ENCODE measurements at places on chromosomes 3 and 15.

DNA sequence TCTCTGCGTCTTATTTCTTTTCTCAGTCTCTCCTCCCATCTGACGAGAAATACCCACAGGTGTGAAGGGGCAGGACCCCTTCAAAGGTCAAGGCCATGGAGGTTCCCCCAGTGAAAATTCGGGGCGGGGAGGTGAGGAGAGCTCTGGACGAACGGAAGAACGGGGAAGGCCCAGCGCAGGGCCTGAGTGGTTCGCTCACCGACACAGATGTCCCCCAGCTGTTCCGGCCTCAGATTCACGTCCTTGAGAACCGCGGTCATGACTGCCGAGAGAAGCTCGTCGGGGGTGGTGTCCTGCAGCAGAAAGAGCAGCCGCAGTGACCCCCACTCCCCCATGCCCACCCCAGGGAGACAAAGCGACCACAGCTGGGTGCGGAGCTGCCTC lies 542 bp downstream of the ACAA1 start:
- DNase-seq = no peak

- peak; percentile 96 for DNase-seq
These were observed 25.9 kb downstream of the CEMIP start for GRCh38 chr15:80804970-80805495.

DNA sequence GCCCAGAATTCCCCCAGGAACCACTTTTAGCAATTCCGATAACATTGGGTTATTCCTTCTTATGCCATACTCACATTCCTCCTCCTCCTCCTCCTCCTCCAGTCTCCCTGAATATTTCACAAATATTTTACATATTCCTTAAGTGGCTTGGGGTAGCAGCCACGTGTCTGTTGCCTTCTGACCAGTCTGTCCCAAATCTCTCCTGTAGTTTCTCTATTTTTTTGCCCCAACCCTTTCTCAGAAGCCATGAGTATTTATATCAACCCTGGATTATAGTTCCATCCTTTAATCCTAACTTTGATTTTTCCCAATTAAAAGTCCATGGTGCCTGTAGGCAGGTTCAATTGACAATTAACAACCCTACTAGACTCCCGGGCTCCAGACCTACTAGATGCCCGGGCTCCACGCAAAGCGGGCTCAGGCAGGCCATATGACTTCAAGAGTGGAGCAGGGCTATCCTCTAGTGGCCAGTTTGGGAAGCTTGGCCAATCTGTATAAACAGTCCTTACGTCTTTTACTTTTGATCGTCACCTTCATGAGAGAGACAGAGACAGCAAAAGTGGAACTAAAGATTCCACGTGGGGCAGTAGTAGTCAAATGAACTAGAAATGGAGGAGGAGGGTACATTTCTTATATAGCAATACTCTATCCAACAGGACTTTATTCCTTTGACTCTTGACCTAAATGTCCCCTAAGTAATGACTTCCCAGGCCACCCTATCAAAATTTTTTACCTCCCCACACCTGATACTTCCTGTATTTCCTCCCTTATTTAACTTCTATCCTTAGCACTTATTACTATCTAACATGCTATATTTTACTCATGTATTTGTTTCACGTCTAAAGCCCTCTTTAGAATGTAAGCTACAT lies 69.7 kb downstream of the USF3 start:
- DNase-seq = peak; percentile 52

- no peak for DNase-seq
These were observed 1.3 kb downstream of the SMCO1 start for GRCh38 chr3:196513697-196514349.

GRCh38 chr15:99409097-99409473 lies 156.7 kb upstream of the MEF2A start:
- DNase-seq = peak; percentile 23

DNA sequence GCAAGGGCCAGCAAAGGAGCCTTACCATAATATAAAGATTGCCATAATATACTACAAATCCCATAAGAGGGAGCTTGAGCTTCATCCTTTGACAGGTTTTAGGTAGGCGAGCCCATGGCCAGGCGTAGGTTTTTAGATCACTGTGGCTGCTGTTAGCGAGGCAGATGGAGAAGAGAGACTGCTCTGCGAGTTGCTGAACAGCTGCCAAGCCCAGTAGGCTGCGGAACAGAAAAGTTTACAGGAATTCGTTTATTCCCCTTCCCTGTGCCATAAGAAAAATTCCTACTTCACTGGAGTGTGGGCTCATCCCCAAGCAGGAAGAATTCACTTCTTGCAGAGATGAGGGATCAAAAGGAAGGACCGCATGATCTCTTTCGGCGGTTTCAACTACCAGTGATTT lies 30.5 kb downstream of the TMED3 start:
- no peak for DNase-seq

DNA sequence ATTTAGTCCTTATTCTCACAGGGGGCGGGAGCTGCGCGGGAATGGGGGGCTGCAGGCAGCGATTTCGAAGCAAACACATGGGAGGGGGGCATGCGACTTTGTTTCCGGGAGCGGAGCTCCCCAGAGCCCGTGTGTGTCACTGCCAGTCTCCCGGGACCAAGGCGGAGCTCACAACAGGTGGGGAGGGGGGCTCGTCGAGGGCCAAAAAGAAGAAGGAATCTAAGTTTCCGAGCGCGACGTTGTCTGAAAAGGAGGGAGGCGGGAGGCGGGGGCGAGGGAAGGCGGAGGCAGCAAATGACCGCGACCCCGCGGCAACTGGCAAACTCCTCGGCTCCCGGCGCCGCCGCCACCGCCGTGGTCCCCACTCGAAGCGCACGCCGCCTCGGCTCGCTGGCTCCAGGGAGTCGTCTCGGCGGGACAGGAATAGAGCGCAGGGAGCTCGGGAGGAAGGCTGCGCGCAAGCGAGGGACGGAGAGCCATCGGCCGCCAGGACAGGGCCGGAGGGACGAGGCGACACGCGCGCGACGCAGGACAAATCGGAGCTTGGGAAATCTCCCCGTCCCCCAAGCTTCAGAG lies 1.4 kb downstream of the FOXP1 start:
- DNase-seq = peak; percentile 64

DNA sequence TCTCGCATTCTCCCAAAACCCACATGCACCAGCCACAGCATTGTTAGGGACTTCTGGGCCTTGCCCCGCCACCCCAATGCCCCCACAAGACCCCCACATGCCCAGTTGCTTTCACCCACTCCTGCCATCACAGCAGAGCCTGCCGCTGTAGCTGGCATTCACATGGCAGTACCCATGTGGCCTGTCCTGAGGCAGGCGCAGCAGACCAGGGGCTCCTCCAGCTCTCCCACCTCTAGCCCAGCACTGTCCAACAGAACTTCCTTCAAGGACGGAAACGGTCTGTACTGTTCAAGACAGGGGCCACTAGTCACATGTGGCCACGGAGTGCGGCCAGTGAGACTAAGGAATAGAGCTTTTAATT lies 32.5 kb downstream of the ANP32A start:
- DNase-seq = no peak

DNA sequence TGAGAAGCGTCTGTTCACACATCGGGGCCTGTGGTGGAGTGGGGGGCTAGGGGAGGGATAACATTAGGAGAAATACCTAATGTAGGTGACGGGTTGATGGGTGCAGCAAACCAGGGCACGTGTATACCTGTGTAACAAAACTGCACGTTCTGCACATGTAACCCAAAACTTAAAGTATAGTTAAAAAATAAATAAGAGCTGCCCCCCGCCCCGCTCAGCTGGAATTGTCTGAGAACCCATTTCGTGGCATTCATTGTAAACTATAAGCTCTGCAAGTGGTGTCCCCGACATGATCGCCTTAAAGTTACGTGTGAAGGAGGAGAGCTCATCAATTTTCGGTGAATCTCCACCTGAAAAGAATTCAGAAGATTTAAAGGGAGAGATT lies 7.3 kb upstream of the LIPH start:
- DNase-seq = no peak

DNA sequence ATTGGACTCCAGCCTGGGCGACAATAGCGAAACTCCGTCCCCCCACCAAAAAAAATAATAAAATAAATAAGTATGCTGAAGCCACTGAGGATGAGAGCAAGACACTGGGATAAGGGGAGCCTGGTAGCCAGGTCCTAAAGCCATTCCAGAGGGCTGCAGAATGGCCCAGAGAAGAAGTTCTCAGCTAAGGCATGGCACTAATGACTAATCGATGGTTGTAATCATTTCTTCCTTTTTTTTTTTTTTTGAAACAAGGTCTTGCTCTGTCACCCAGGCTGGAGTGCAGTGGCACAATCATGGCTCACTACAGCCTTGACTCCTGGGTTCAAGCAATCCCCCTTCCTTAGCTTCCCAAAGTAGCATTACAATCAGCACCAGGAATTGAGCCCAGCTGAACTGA lies 25.6 kb upstream of the ZNF774 start:
- DNase-seq = no peak

DNA sequence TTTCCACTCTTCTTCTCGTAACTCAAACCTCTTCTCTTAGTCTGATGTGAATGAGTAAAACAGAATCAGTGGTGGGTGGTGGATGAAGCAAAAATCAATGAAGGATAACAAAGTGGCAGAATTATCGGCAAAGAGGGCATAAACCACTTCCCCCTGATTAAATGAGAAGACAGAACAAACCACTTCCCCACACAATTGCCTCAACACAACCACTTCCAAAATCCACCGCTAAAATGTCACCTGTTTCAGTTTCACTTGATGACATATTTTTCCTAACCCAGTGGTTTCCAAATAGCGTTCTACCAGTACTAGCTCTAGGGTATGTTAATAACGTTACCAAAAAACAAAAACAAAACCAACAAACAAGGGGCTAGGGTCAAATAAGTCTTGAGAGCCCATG lies 478.7 kb upstream of the WNT5A start:
- no peak for DNase-seq

DNA sequence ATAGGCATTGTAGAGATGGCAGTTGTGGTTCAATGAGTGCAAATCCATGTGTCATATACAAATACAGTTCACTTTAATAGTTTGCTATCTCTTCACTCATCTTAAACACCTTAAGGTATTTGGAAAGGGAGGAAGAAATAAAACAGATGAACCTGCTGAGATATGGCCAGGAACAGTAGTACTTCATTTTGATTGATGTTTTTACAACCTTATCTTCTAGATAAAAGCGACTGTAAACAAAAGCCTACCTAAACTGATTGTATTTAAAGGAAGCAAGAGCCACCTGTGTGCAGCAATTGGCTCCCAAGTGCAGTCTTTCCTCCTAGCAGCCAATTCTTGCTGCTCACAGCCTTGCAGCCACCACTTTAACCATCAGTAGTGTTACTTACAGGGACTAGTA lies 217.7 kb downstream of the CDIN1 start:
- DNase-seq = no peak

DNA sequence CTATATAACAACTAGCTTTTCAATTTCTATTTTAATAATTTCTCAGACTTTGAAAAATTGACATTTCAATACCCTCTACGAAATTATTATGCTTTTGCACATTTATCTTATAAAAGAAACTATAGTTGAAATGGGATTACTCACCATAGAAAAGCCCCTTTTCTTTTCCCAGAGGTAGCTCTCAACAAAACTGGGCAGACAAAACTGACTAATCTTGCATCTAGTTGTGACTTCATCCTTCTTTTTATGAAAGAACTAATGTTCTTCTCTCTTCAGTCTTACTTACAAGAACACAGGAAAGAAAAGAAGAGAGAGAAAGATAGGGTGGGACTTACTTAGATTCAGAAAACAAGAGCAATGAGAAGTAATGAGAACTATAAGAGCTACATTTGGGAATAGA lies 61.0 kb downstream of the GPR160 start:
- no peak for DNase-seq

DNA sequence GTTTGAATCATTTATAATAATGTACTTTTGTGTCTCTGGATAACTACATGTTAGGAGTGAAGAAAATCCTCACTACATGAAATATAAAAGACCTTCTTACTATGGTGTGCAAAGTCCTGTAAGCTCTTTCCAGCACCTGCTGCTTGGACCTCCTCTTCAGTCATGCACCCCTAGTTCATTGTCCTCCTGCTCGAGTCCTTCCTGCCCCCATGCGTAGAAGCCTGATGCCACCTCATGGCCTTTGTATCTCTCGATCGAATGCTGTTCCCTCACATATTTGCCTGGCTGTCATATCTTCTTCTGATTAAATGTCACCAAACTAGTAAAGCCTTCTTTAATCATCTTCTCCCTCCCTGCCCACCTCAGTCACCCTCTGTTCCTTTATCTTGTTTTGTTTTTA lies 49.9 kb upstream of the SUCLG2 start:
- no peak for DNase-seq

DNA sequence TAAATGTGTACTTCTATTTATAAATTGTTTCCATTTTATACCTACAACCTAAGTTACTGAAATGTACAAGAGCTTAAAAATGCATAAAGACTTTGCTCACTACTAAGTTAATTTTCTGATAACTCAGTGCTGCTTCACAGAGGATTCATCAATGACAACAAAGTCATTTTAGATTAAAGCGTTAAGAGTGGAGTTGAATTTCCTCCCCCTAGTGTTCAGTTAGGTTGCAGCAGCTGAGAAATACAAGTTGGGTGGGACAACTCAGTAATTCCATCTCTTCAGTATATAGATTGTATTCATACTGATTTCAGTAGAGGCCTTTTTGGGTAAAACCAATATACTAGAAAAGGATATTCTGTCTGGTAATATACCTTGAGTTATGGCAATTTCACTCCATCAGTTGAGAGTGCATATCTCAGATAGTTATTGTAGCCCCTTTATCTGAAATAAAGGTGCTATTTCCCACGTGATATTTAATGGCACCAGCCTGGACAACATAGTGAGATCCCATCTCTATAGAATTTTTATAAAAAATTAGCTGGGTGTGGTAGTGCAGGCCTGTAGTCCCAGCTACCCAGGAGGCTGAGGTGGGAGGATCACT lies 6.9 kb upstream of the RPL35A start:
- peak; percentile 55 for DNase-seq

GRCh38 chr3:194203482-194204041 lies 67.6 kb downstream of the HES1 start:
- no peak for DNase-seq

DNA sequence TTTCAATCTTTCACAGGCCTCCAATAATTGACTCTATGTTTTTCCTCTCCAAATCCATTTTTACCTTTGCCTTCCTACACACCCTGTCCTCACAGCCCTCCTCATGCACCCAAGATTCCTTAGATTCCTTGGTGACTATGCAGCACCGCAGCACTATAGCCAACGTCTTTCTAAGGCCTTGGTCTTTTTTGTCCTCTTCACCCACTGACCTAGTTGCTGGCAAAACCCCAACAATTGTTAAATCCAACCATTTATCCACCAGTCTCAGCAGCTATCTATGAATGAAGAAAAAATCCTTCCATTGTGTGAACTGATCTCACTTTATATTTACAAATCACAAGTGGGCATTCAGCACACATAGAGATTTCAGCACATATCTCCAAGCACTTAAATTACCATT lies 203.9 kb downstream of the VGLL3 start:
- DNase-seq = no peak

GRCh38 chr3:138461896-138462295 lies 27.5 kb downstream of the ESYT3 start:
- no peak for DNase-seq

GRCh38 chr3:39193391-39193790 lies 996 bp upstream of the XIRP1 start:
- DNase-seq = no peak

DNA sequence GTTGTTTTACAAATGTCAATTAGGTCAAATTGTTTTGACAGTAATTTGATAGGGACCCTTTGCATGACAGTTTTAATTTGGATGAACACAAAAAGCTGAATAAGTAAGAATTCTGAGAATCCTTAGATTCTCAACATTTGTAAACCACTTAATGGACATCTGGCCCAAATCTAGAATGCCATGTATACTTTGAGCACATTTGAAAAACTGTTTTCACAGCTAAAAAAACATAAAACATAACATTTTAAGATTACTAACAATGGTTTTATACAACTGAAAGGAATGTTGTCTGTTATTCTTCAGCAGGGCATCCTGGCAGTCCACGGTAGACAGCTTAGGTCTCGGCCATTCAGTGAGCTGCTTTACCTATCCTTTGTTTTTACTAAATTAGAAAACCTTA lies 34.5 kb upstream of the TM2D3 start:
- no peak for DNase-seq

All from NCI-H2081 (cell line).